ENCODE measurements at places on chromosomes 6 and 20.

DNA sequence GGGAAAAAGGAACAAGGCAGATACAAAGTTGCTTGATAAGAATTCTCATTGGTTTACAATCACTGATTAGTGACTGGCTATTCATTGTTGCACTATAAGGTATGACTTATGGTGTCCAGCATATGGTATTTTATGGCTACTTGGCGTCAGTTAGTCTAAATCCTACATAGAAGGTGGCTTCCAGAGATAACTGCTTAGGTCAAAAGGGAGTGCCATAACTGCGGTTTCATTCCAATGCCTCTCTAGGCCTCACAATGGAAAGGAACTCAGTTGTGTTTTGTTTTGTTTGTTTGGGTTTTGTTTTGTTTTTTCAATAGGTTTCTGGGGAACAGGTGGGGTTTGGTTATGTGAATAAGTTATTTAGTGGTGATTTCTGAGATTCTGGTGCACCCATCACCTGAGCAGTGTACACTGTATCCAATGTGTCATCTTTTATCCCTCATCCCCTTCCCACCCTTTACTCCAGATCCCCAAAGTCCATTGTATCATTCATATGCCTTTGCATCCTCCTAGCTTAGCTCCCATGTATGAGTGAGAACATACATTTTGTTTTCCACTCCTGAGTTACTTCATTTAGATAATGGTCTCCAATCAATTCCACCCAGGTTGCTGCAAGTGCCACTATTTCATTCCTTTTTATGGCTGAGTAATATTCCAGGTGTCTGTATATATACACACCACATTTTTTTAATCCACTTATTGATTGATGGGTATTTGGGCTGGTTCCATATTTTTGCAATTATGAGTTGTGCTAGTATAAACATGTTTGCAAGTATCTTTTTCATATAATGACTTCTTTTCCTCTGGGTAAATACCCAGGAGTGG lies 7.0 kb downstream of the GOPC start:
- DNase-seq = no peak

GRCh38 chr6:121890307-121890910 lies 455.0 kb downstream of the GJA1 start:
- no peak for DNase-seq

GRCh38 chr20:19758501-19759331 lies 658 bp downstream of the RIN2 start:
- DNase-seq = no peak

DNA sequence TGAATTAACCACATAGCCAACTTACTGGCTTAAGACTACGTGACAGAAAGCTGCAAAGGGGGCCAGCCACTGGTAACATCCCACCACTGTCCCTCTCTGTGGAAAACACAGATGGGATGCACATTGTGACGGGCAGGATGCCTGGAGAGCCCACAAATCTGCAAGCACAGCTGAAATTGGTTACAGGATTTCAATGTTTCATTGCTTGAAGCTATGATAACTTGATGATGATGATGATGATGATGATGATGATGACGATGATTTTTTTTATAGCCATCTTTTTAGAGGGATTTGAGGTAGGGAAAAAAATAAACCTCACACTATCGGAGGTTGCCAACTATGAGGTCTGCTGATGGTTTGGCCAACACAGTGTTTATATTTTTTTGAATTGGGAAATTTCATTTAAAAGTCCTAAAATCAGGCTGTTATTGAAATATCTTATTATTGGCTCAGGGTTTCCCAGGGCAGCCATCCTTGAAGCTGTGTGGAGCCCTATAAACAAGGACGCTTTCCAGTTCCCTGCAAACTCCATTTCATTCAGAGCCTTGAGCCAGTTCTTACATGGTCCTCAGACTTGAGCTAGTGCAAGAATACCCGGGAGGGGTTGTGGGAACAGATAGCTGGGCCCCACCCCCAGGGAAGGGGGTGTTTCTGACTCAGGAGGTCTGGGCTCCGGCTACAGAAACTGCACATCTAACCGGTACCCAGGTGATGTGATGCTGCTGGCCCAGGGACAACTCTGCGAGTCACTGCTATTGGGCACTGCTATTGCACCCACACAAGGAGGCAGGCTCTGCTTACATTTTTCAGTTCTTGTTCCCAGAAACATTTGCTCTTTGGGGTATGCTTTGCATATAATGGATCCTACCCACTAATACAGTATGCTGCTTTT lies 27.1 kb downstream of the BCAS1 start:
- no peak for DNase-seq

Data from activated CD4-positive, CD25-positive, alpha-beta regulatory T cell (primary cell).